ENCODE measurements at places on chromosomes 2 and 18.

- no peak for DNase-seq
Measured at GRCh38 chr2:85772019-85772745, 18.4 kb downstream of the ATOH8 start.

DNA sequence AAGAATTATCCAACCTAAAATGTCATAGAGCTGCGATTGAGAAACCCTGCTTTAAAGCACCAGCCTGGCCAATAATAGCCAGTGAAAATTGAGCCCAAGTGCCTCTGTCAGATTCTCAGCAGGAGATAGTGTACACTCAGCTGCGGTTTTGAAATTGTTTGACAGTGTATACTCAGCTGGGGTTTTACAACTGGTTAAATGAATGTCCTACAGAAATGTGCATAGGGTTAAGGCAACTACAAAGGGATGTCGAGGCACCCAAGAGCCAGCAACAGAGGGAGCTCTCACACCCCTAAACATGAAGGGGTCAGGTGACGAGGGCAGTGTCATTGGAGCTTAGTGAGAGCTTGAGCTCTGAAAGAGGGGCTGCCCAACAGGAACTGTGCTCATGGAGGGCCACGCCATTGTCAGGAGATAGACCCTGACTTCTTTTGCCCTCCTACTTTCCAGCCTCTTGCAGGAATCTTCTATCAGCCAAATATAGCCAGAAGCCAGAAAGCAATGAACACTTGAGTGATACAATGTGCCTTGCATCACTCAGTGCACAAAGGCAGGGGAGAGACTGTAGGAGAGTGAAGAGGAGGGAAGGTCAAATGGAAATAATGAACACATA is 15.1 kb downstream of the ACTG2 start:
- no peak for DNase-seq

DNA sequence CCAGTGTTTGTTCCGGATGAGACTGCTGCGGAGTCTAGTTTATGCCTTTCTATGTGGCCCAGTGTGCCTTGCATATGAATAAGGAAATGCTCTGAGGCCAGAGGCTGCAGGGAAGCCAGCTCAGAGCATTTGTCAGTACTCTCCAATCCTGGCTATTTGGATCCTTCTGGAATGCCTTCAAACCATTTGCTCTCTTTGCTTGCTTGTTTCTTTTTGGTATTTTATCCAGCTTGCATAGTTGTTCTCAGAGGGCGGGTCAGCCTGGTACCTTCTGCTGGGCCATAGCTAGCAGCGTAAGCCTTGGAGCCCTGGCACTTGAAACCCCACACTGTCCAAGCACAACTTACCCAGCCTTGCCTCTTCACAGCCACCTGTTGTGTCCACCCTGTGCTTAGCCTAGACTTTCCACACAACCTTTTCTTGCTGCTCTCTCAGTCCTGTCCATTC is 20.5 kb downstream of the CENPO start:
- DNase-seq: no peak

GRCh38 chr2:69544951-69545350 is 98.6 kb downstream of the AAK1 start:
- no peak for DNase-seq

- no peak for DNase-seq
Measured at GRCh38 chr2:100783987-100784386, 36.0 kb upstream of the NPAS2 start.

DNA sequence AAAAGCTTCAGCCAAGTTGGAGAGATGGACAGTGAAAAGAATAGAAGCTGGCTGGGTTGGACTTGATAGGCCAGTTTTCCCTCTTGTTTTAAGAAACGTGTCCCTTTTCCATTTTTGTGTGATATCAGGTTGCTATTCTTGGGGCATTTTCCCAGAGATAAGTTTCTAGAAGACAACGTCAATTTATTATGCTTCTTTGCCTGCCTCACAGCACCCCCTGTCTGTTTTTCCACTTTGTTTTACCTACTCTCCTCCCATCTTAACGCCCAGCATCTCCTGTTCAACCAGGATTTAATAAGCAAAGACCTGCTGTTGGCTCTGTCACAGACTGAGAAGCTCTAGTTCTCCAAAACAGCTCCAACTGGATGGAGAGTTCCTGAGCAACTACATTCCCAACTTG is 317.8 kb upstream of the ZNF521 start:
- no peak for DNase-seq

GRCh38 chr2:8607606-8608005 is 74.2 kb upstream of the ID2 start:
- DNase-seq: no peak

DNA sequence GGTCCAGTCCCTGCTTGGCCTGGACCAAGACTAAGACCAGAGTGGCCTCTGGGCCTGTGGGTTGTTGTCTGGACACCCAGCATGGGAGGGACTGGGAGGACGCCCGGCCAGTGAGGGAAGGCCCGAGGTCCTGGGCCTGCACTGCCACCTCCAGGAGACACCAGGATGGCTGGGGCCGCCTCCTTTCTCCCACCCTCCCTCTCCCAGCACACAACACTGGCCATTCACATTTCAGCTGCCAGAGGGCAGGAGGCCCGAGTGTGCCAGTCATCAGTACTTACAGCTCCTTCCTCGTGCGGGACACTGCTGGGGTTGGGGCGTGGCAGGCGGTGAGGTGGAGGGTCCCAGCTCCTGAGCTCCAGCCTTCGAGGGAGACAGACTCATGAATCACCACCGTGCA is 133.5 kb downstream of the ASB1 start:
- DNase-seq: no peak

- DNase-seq: peak; percentile 96
Measured at GRCh38 chr2:101308432-101309210, at the start of gene RNF149. TSS of gene RNF149 (minus strand) at chr2:101308701. CDS start at chr2:101308588, 113 bp downstream.

- no peak for DNase-seq
Measured at GRCh38 chr2:226798422-226799210, 1.0 kb downstream of the IRS1 start.

GRCh38 chr2:49028101-49028500 is 126.2 kb downstream of the FSHR start:
- no peak for DNase-seq

DNA sequence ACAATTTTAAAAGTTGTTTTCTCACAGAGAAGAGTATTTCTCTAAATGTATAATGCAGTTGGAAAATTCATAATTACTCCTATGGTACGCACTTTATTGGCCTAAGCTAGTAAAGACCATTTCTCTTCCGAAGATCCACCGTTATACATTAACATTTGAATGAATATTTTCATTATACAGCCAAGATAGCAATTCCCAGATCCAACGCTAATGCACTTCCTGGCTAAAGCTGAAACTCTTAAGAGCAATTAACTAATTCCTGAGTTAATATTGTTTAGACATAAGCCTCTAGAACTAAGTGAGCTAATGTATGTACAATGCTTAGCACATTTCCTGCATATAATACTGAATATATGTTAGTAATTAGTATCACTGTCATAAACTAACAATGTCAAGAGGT is 56.2 kb downstream of the PDK1 start:
- DNase-seq: no peak

DNA sequence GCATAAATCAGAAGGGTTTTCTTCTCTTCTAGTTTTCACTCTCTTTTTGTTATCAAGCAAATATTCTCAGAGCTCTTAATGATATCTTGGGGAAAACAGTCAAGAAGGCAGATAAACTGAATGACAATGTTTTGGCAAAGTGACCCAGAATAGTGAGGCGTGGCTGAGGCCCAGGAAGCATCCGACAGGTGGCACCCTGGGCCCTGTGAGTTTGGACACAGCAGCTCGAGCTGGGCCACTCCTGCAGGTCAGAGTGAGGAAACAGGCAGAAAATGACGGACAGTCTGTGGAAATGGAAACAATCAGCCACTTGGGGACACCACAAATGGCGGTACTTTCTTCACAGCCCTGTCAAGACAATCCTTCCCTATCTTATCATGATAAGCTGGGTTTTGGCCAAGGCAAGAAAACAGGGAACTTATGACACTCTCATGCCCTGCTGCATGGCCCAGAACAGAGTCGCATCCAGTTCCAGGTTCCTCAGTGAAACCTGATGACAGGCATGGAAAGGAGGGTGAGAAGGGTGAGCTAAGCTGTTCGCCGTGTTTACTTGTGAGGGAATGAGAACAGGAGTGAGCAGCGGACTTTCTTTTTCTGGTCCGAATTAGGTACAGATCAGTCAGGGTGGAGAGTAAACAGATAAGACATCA is 32.1 kb downstream of the MRPL44 start:
- DNase-seq: no peak

GRCh38 chr2:220533485-220533884 is 906.1 kb downstream of the SLC4A3 start:
- DNase-seq: no peak

- DNase-seq: peak; percentile 82
Measured at GRCh38 chr2:217798743-217799562, 203.8 kb downstream of the TNS1 start.

DNA sequence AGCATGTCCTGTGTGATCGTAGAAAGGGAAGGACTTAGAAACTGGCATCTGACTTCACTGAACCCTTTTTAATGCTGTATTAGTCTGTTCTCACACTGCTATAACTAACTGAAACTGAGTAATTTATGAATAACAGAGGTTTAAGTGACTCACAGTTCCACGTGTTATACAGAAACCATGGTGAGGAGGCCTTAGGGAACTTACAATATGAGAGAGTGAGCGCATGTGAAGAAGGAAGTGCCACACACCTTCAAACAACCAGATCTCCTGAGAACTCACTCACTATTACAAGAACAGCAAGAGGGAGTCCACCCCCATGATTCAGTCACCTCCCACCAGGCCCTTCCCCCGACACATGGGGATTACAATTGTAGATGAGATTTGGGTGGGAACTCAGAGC is 811.3 kb downstream of the CPS1 start:
- DNase-seq: no peak

DNA sequence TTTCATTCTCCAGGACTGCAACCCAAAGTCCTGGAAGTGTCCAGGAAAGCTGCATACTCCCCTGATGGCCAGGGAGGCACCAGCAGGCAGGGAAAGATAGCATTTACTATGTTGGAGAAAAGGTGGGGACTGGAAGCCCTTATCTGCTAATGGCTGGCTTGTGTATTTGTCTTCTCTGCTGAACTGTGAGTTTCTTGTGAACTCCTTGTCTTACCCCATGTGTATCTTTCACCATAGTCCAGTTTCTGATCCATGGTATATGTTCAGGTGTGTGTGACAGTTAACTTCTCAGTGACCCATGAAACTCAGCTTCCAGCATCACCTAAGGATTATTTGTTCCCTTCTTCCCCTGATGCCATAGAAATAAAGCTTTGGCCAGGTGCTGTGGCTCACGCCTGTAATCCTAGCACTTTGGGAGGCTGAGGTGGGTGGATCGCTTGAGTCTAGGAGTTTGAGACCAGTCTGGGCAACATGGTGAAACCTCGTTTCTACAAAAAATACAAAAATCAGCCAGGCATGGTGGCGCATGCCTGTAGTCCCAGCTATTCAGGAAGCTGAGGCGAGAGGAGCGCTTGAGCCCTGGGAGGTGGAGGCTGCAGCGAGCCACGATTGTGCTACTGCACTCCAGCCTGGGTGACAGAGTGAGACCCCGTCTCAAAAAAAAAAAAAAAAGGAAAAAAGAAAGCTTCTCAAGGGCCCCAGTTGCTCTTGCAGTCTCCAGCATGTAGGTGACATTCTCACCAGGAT is 112.8 kb upstream of the MAP4K3 start:
- no peak for DNase-seq

DNA sequence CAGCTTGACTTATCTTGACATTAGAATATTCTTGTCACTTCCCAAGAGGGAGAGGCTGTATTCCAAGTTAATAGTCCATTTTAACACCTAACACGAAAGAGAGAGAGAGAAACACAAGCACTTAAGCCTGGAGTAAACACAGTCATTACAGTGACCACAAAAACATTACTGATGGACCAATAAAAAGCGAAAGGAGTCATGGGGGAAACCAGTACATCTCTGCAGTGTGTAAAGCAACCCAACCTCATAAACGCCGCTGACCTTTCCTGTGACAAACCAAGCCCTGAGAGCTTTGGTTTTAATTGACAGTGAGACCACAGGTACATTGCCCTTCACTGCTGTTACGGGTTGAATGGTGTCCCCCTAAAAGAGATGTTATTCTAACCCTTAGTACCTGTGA is 78.3 kb downstream of the SMAD4 start:
- no peak for DNase-seq

- no peak for DNase-seq
Measured at GRCh38 chr2:7010391-7011054, 93.3 kb downstream of the RNF144A start.

DNA sequence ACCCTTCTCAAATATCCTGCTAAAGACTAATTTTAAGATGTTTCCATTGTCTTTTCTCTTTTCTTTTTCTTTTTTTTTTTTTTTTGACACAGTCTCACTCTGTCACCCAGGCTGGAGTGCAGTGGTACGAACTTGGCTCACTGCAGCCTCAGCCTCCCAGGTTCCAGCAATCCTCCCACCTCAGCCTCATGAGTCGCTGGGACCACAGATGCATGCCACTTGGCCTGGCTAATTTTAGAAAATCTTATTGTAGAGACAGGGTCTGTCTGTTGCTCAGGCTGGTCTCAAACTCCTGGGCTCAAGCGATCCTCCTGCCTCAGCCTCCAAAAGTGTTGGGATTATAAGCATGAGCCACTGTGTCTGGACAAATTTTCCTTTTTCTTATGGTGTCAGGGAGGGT is 167.5 kb downstream of the MCFD2 start:
- DNase-seq: no peak

- DNase-seq: peak; percentile 5
Measured at GRCh38 chr2:202883987-202884675, 12.6 kb upstream of the ICA1L start.

GRCh38 chr18:28048612-28049011 is 128.3 kb downstream of the CDH2 start:
- no peak for DNase-seq

- DNase-seq: no peak
Measured at GRCh38 chr2:6103949-6104348, 411.8 kb downstream of the SOX11 start.

DNA sequence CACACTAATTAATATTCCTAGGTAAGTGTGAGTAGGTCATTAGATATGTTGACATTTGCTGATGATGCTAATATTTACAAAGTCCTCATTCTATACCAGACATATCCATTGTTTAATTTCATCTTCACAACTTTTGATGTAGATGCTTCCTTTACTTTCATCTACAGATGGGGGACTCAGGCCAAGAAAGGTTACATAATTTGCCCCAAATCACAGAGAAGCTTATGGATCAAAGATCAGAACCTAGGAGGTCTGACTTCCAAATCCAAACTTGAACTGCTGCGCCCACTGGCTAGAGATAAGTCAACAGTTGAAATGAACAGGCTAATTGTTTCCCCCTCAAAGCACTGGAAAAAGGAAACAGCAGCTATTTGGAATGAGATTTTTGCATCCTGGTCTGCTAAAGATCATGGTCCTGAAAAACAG is 95.6 kb upstream of the TMEM178A start:
- no peak for DNase-seq

- DNase-seq: peak; percentile 36
Measured at GRCh38 chr18:74242438-74243096, 49.2 kb downstream of the CYB5A start.

- no peak for DNase-seq
Measured at GRCh38 chr2:197090742-197091367, 164.3 kb upstream of the PGAP1 start.

GRCh38 chr2:121830809-121831208 is 75.4 kb downstream of the TSN start:
- DNase-seq: no peak
